ENCODE measurements at places on chromosomes 2 and 18. TPM values are rescaled to one million over a fixed set of nuclear protein-coding genes. Genes with fewer than 3 reads are reported as not detected.

DNA sequence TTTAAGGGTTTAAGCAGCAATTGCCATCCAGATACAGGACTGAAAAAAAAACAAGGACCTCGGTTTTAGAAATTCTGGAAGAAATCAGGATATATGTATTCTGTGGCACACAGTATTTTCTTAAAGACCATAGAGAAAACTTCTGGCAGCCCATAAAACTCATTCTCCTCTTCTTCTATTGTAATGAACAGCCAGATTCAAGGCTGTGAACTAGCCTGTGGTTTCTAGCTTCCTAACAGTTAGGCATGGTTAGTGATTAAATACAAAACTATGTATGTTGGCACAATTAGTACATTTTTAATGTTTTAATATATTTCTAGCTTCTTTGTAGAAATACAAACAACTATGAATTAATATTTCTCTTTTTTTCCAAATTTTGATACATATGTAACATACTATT is 555.7 kb downstream of the DSC3 start:
- DNase-seq, result peak; percentile 85

DNA sequence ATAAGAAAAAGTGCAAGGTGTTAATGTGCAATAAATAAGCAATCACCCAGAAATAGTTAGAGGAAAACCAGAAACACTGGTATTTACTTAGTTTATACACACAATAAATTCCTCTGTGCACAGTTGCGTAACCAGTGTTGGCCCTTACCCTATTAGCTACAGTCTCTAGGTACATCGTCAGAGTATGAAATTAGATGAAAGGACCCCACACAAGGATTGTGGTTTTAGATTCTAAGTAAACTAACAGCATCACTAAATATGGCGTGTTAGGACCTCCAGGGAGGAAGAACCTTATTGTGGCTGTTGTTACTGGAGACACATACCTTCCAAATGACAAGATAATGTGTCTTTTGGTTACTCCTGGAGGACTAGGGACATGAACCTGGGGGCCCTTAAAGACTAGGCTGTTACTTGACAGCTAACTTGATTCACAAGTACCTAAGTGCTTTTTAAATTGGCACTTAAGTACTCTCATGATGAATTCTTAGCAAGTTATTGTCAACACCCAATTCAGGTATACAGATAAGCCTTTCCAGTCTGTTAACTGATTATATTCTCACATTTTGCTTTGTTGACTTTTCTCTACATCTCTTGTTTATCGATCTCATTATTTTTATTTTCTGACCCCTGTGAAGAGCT is 115.3 kb downstream of the FEZ2 start:
- DNase-seq, result peak; percentile 69

- peak; percentile 10 for DNase-seq
Measured at GRCh38 chr2:32235315-32235714, 29.4 kb downstream of the NLRC4 start.

- DNase-seq, result no peak
Measured at GRCh38 chr2:137229834-137230233, 464.5 kb downstream of the THSD7B start.

DNA sequence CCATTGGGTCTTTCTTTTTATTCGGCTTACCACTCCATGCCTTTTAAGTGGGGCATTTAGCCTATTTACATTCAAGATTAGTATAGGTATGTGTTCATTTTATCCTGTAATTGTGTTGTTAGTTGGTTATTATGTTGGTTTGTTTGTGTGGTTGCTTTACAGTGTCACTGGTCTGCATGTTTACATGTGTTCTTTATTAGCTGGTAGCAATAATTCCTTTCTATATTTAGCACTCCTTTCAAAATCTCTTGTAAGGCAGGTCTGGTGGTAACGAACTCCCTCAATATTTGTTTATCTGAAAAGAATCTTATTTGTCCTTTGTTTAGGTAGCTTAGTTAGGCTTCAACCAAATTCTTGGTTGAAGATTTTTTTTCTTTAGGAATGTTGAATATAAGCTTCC is 68.7 kb upstream of the XDH start:
- no peak for DNase-seq

DNA sequence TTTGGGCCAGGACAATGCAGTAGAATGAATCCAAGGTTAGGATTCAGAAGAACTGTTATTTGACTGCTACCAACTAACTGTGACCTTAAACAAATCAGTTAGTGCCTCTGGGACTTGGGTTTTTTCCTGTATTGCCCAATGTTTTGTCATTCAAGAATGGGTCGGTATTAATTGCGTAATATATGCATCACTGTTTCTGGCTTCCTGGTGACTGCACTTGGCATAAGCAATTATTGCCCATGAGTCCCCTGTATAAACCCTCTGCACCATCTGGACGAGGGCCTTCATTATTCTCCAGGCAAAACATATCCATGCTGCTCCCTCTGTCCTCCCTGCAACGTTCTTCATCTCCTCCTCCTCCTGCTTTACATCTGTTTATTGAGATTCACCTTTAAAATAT is 255.8 kb upstream of the LRRTM1 start:
- no peak for DNase-seq

DNA sequence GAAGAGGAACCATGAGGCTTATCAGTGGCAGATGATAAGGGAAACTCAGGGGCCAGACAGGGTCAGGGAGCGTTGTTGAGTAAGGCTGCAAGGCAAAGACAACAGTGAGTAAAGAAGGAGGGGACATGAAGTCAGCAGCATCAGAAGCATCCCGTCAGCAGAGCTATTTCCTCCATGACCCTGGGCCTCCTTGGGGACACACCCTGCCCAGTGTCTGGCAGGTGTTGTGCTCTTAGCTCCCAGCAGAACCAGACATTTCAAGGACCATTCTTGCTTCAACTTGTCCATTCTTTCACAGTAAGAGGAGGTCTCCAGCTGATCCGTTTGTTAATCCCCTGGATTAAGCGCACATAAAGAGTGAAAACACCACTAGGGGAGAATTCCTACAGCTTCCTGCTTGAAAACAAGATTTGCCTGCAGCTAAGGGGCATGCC is 88.7 kb upstream of the MEIS1 start:
- no peak for DNase-seq

DNA sequence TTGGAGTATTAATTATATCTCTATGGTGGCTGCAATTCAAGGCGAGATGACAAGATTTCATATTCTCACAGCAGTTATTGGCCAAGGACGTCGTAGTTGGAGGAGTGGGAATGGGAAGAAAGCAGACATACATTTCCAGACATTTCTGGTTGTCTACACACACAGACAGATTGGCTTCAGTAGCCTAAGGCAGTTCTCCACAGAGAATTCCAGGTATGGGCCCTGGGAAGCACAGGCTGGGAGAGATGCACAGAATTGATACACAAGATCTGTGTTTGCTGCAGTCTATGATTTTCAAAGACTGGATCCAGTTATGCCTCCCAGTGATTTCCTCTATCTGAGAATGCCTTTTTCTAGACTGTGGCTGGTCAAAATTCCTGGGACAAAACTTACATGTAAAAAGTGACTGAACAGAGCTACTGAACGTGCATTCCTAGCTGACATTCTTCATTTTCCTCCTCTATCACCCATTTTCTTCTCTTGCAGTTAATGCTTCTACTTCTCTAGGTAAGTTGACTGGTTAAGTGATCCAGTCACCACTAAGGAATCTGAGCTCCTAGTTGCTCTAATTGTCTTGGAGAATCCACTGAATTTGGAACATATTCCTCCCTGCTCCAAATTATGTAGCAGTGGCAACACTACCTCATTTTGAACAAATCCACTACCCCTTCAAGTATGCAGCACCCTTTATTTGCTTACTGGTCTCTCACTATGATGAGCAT is 386.7 kb upstream of the CDH7 start:
- no peak for DNase-seq

GRCh38 chr18:62460851-62461300 is 61.9 kb upstream of the ZCCHC2 start:
- peak; percentile 39 for DNase-seq

Gene NAPG
- 30.8 TPM for total RNA-seq

Gene RGPD4
- not detected for total RNA-seq

Gene ZNF396
- 5.0 TPM for total RNA-seq

Gene GALNT3
- 0.66 TPM for total RNA-seq

Gene GRB14
- 0.26 TPM for total RNA-seq

Gene SOX11
- 2.1 TPM for total RNA-seq

Gene HAAO
- 2.8 TPM for total RNA-seq

Gene KHK
- total RNA-seq, result 1.3 TPM
